ENCODE measurements at places on chromosomes 5 and 9.

GRCh38 chr5:6493681-6494454 is 45.2 kb downstream of the UBE2QL1 start:
- no peak for DNase-seq

GRCh38 chr5:43352131-43352530 is 38.9 kb upstream of the HMGCS1 start:
- DNase-seq, result no peak

DNA sequence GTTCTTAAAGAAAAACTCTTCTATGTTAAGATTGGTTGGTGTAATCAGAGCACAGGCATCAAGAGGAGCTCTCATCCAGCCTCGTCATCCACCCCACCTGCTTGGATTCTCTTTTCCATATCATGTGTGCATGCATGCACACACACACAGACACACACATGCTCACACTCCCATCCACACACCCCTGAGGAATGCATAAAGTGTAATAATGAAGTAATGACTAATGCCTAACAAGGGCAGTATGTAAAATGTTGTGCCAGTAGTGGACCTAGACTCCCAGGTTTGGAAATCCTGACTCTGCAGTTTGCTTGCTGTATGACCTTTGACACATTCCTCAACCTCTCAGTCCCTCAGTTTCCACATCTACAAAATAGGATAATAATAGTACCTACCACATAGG is 280.0 kb upstream of the ANKRD55 start:
- no peak for DNase-seq

- DNase-seq, result no peak
Observed at GRCh38 chr9:114759512-114760341, 46.1 kb downstream of the TNFSF15 start.

- DNase-seq, result no peak
Observed at GRCh38 chr5:37417347-37417746, 38.2 kb downstream of the WDR70 start.

- DNase-seq, result no peak
Observed at GRCh38 chr5:5461012-5461411, 38.5 kb downstream of the ICE1 start.

DNA sequence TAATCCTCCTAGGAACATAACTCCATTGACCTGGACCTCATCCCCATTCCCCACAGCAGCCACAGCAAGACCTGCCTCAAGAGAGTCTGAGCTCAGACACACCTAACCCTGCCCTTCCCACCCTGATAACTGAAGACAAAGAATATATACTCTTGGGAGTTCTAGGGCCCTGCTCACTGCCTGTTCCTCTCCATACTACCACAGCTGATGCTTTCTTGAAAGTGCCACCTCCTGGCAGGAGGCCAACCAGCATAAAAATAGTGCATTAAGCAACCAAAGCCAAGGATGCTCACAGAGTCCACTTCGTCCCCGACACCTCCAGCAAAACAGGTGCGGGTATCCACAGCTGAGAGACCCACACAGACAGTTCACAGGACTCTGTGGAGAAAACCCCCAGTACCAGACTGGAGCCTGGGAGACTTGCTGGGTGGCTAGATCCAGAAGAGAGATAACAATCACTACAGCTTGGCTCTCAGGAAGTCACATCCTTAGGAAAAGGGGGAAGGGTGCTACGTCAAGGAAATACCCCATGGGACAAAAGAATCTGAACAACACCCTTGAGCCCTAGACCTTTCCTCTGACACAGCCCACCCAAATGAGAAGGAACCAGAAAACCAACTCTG is 23.5 kb downstream of the FAM114A2 start:
- no peak for DNase-seq

GRCh38 chr5:139186752-139187326 is 11.3 kb downstream of the SIL1 start:
- no peak for DNase-seq

DNA sequence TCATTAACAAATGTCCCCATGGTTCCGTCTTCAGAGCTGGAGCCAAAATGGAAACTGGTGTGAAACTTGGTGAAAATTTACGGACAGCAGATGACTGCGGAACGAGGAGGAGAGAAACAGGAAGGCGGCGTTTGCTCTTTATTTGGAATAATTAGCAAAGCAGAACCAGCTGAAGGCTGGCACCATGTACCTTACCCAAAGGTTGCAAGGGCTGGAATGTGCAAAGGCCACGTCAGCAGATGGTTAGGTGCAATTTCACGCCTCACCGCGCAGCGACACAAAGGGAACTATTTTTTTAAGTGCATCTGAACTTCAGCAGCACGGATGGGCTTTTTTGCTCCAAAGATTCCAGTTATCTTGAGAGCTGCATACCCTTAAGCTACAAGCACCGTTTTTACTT is 127.4 kb downstream of the COL23A1 start:
- DNase-seq, result no peak

- DNase-seq, result no peak
Observed at GRCh38 chr5:149389552-149390495, 10.7 kb upstream of the IL17B start.

DNA sequence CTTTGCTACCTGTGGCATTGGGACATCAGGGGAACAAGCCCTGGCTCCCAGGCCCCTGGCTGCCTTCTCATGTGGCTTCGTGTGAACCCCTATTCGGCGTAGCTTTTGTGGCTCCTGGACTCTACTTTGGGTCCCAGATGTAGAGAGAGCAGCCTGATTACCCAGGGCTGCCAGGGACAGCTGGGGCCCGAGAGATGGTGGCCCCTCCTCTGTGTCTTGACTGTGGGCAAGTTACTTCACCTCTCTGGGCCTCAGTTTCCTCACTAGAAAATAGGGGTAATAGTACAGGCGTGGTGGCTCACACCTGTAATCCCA is 2.0 kb downstream of the PKN3 start:
- DNase-seq, result no peak

- DNase-seq, result no peak
Observed at GRCh38 chr5:560792-561166, 36.5 kb upstream of the SLC9A3 start.

DNA sequence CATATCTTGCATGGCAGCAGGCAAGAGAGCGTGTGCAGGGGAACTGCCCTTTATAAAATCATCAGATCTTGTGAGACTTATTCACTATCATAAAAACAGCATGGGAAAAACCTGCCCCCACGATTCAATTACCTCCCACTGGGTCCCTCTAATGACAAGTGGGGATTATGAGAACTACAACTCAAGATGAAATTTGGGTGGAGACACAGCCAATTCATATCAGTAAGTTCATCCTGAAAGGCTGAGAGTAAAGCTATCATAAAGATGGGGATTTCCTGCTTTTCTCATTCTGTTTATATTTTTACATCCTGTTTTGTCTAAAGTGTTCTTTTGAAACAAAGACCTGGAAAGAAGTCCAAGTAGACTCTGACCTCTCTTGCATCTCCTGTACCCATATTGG is 28.9 kb upstream of the IL33 start:
- no peak for DNase-seq

GRCh38 chr9:14263707-14264483 is 50.0 kb downstream of the NFIB start:
- no peak for DNase-seq

DNA sequence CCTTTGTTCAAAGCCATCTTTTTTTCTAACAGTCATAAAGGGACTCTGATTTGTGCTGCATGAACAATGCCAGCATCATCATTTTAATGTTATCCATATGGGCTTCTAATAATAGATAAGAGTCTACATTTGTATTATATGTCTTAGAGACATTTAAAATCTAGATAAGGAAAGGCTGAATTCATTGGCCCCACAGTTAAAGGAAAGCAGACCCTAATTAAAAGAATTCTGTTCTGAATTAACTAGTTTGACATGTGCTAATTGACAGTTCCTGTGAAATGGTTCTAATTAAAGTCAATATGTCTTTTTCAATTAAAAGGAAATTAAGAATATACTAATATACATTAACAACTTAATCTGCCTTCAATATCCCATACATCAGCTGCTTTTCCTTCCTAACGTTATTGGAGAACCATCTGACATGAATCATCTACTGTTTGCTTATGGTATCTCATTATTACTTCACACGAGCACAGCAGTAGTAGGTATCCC is 104.7 kb downstream of the NR2F1-AS1 start:
- DNase-seq, result no peak
